Endodermal cell (in vitro differentiated cells): ENCODE measurements at places on chromosomes 4 and X.

GRCh38 chr4:187668526-187669082 lies 327.0 kb upstream of the ZFP42 start:
- no peak for DNase-seq

- DNase-seq: no peak
These were observed 482.1 kb downstream of the TMA16 start for GRCh38 chr4:163976588-163976987.

DNA sequence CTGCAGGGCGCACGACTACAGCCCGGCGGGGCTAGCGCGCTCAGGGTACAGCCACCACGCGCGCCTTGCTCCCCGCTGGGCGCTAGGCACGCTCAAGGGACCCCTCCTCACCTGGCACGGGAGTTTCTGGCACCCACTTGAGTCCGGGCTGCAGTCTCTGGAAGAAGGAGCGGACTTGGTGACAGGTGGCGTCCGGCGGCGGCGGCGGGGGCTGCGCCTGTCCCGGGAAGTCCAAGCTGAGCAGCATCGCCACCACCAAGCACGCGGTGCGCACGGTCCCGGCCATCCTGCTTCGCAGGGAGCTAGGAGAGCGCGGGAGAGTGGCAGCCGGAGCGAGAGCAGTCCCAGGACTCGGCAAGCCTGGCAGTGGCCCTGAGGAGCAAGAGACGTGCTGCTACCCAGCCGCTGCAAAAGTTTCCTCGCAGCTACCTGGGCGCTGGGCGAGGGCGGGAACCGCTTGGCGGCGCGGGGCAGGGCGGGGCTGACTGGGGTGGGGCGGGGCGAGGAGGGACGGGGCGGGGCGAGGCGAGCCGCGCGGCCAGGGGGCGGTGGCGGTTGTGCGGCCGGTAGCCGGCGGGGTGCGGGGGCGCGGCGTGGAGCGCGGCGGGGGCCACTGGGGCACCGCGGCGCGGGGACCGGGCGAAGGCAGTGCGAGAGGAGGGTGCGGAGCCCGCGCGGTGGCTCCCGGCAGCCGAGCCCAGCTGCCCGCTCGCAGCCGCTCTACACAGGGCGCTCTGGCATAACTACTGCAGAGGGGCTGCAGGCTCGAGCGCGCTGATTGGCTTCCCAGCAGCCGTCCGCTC lies at the start of gene GPC3:
Gene GPC3 (minus strand): TSS at position 431 of the 803 bp plus-strand sequence.
- peak; percentile 90 for DNase-seq

- peak; percentile 75 for DNase-seq
These were observed 183.8 kb upstream of the NUDT10 start for GRCh38 chrX:51148848-51149247.

- no peak for DNase-seq
These were observed 353.6 kb downstream of the TRIML1 start for GRCh38 chr4:188492886-188493285.

DNA sequence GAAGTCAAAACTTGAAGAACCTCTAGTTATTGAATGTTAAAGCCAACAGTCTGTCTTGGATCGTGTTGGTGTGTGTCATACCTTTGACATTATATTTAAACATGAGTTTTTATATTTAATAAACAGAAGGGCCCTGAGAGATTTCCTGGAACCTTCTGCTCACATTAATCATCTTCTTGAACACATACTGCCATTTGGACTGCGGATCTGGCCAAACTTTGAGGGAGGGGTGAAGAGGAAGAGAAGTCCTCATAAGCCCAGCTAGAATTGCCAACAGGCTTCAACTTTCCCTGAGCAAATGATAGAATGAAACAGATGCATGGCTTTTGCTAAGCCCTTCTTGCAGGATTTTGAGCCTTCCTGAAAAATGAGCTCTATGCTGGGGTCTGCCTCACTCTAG lies 27.4 kb downstream of the CCKAR start:
- no peak for DNase-seq

- DNase-seq: no peak
These were observed 242.1 kb upstream of the ZCCHC13 start for GRCh38 chrX:74061879-74062278.

DNA sequence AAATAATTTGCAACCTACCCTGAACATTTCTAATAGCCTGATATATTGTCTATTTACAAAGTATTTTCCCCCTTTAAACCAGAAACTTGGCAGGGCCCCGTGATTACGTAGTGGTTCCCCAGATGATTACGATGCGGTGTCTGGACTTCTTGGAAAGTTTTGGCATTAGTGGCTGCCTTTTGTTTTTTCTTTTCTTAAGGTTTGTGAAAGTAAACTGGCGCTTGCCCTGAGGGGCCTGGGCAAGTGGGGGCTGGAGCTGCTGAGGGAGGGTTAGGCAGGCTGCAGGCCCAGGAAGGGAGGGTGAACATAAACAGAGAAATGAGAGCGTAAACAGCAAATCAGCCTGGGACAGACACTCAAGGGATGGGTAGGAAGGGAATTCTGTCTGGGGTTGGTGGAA lies 123.6 kb upstream of the MSX1 start:
- DNase-seq: no peak

DNA sequence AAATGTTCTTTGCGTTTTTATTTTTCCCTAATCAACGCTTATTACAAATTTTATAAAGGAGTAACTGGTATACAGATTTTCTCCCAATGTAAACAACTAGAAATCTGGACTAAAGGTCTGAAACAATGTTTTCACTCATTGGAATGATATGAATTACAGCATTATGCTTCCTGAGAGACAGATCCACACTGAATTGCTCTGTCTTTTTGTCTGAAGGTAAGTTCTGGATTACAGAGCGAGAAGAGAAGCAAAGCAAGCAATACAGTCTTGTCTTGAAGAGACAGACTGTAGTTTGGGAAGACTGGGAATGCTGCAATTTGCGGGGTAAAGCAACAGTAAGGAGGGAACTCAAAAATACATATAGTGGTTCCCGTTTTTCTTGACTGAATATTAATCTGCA lies 262.2 kb upstream of the PABPC4L start:
- DNase-seq: no peak

GRCh38 chrX:54208531-54208930 lies 25.5 kb upstream of the FAM120C start:
- DNase-seq: no peak

DNA sequence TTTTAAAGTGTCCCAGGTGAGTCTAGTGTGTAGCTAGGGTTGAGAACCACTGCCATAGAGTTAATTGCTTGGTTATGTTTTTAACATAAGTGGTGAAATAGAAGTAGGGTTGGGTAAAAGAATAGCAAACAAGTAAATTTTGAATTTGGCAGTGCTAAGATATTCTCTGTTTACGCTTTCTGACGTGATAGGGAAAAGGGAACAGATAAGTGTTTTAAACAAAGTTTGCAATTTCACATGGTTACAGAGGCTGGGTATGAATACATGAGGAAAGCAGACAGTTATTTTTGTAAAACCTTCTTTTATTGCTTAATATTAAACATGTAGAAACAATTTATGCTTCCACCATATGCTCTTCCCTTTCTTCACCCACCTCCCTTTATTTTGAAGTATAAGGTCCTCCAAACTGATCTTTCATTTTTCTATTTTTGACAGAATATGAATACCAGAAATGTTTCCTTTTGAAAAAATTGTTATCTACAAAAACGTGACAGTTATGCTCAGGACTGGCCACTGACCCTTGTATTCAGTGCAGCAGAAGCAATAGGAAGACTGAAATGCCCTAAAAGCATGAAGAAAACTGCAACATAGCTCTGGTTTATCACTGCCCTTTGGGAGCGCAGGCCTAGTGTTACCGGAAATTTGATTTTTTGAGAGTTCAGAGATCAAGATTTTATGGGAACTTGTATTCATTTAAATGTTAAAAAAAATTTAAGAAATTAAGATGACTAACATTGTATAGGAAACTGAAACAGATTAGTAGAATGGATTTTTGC lies 214.4 kb upstream of the ARSJ start:
- DNase-seq: no peak

DNA sequence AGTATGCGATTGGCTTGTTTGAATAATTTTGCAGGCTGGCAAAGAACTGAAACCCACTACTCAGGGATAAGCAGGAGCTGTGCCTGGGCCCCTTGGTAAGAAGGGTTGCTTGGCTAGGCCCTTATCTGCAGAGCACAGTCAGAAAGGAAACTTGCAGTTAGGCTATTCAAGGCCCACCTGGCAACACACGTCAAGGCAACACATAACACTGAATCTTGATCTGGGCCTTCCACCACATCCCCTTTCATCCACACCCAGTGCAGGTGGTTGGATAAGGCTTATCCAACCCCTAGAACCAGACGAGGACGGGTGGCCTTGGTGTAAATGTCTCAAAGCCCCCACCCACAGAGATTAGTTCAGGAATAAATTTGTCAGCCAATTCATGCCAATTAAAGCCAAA lies 72.8 kb upstream of the NEIL3 start:
- DNase-seq: no peak

GRCh38 chr4:11281720-11282119 lies 147.0 kb downstream of the HS3ST1 start:
- no peak for DNase-seq

- no peak for DNase-seq
These were observed 169.9 kb downstream of the DCLK2 start for GRCh38 chr4:150248181-150248580.

DNA sequence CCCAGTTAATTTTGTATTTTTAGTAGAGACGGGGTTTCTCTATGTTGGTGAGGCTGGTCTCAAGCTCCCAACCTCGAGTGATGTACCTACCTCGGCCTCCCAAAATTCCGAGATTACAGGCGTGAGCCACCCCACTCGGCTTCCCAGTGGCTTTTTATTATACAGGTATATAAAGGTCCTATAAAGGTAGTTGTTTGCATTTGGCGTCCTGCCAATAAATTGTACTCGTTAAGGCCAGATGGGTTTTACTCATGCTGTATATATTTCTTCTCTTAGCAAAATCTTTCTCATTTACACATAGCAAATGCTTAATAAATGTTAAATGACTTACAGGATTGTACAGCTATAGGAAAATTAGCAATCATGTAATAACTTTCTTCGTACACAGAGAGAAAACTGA lies 6.9 kb downstream of the SHROOM3 start:
- no peak for DNase-seq

GRCh38 chrX:32966821-32967355 lies 244.5 kb downstream of the DMD start:
- no peak for DNase-seq

DNA sequence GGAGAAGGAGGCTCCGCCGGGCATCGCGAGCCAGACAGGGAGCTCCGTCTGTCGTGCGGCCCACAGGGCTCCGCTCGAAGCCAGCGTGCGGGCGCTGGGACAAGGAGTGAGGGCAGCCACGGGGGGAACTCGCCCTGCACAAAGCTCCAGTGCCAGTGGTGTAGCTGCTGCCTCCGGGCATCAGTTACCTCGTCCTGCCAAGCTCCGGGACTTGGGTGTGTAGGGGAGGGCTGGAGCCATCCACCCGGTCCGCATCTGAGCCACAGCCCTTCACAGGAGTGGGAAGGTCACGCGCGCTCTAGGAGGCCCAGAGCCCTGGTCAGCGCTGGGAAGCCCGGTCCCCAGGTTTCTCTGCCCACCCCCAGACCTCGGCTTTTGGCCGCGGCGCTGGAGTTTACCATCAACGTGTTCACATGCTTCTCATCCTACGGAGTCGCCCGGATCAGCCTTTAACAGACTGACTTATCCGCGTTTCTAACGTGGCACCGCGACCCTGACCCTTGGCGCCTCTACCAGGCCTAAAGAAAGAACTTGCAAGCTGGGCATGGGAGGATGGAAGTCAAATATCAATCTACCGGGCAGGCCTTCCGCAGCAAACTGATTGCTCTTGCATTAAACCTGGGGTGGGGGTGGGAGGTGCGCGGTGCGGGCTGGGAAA lies 8.4 kb upstream of the PRDM8 start:
- DNase-seq: peak; percentile 55

- DNase-seq: peak; percentile 75
These were observed 84.5 kb upstream of the MAML3 start for GRCh38 chr4:140238351-140239056.

GRCh38 chr4:94375364-94375763 lies 32.7 kb upstream of the HPGDS start:
- peak; percentile 64 for DNase-seq

DNA sequence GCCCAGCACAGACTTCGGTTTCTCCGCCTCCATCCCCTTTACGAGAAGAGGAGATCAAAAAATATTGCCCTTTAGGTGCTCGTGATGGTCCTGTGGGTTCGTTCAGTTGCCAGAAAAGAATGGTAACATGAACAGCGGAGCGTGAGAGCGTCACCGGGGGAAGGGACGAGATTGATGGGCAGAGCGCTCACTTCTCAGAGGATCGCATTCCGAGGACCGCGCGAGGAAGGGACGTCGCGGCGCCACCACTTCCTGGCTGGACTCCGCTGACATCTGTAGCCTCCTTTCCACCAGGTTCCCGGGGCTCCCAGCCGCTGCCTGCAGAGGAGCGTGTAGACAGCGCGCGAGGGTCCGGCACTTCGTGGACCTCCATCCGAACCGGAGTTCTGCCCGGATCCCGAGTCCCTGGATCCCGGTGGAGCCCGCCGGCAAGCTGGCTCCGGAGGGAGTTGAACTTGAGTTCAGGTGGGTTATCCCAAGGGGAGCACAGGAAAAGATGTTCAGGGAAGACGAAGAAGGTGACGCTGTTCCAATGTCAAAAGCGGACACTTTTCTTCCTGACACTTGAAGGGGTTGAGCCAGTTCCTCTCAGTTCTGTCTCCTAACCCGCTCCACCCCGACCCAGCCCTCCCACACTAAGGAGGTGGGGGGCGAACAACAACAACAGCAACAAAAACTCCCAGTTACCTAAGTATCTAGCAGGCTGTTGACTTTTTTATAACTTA lies 484 bp downstream of the GALNTL6 start:
- peak; percentile 72 for DNase-seq

DNA sequence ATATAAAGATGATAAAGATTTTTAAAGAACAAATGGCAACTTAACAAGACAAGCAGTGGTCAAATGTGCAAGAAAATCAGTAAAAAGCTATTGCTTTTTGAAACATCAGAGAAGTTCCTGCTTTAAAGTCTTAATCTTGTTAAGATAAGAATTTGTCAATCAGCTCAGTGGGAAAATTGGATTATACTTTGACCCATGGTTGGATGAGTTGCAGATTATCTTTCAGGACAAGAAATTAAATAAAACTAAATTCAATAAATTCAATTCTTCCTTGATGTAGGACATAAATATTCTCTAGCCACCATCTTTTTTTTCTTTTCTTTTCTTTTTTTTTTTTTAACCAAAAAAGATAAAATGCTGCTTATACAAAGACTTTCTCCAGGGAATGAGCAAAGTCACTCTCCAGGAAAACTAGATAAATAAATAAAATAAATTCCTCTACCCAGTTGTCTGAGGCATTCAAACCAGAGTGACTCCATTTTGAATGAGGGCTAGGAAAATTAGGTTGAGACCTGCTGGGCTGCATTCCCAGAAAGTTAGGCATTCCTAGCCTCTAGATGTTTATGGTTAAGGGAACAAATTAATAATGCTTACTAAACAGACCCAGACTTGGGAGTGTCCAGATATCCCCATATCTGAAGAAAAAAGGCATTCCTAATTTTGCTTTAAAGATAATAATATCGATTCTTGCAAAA lies 211.2 kb downstream of the SNCA start:
- no peak for DNase-seq
